Transverse colon (tissue), 4 donors: ENCODE measurements at places on chromosomes 4 and X. TPM values are rescaled to one million over a fixed set of nuclear protein-coding genes. Genes with fewer than 3 reads are reported as not detected.

DNA sequence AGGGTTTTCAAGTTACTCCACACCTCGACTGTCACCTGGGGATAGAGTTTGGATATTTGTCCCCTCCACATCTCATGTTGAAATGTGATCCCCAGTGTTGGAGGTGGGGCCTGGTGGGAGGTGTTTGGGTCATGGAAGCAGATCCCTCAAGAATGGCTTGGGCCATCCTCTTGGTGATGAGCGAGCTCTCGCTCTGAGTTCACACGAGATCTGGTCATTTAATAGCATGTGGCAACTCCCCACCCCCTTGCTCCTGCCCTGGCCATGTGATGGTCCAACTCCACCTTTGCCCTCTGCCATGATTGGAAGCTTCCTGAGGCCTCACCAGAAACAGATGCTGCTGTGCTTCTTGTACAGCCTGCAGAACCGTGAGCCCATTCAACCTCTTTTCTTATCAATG lies 8.3 kb downstream of the CTAG1A start:
- no peak for DNase-seq

GRCh38 chrX:40931921-40932320 lies 153.3 kb upstream of the USP9X start:
- DNase-seq: no peak

- DNase-seq: no peak
Observed at GRCh38 chrX:129650821-129651510, 3.8 kb downstream of the APLN start.

DNA sequence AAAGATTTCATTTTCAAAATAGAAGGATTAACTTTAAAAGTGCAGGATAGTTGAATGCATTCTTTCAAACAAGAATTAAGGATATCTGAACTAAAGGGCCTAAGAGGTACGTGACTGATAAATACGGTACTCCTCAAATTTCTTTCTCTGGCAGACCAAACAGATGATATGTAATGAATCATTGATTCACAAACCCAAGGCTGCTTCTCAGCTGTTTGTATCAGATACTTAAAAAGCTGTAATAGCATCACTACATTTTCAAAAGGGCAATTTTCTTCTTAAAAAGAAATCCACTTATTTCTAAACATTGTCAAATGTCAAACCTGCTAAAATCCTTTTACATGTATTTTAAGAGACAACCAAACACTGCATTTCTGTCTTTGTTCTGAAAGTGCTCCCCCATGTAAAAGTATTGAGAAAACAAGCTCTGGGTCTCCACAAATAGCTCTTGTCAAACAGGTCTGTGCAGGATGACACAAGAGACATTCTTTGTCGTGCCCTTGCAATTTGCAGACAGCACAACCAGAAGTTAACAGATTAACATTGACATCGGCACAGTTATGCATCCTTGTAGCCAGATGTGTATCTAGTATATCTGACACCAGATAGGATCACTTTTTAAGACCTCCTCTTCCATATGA lies 82.0 kb downstream of the MANBA start:
- no peak for DNase-seq

GRCh38 chrX:63330681-63331080 lies 20.5 kb downstream of the SPIN4 start:
- no peak for DNase-seq

- DNase-seq: no peak
Observed at GRCh38 chr4:146507632-146508031, 14.1 kb downstream of the SLC10A7 start.

The ACTRT1 gene
- not detected for total RNA-seq
